T-helper 1 cell (primary cell): ENCODE measurements at places on chromosomes 16 and 17.

GRCh38 chr17:65290616-65291015 lies 153.4 kb downstream of the RGS9 start:
- DNase-seq = no peak

- no peak for DNase-seq
These were observed 6.4 kb downstream of the PDK2 start for GRCh38 chr17:50101346-50102163.

DNA sequence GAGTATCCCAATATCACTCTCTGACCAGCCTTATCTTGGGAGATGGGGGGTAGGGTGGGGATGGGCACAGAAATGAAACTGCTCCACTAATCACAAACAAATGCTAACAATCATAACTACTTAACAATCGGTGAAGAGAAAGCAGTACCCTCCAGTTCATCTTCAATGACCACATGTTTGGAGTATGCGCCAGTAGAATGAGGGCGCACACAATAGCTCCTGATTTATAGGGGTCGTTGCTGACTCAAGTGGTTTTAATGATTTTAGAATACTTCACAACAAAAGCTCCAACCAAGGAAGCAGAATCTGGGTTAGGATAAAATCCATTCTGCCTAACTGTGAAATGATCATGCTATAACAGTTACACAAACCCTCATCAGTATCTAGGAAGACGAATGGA lies 184.4 kb downstream of the AATF start:
- no peak for DNase-seq

- peak; percentile 39 for DNase-seq
These were observed 37.7 kb downstream of the RNF135 start for GRCh38 chr17:31008374-31009041.

- no peak for DNase-seq
These were observed 9.1 kb downstream of the FOXK2 start for GRCh38 chr17:82528484-82529265.

GRCh38 chr16:53052519-53053501 lies at the start of gene CHD9NB:
TSS of gene CHD9NB (minus strand) at chr16:53052897. CDS start at chr16:53044158, 8,739 bp downstream.
- no peak for DNase-seq

GRCh38 chr17:60905709-60906108 lies 228.1 kb downstream of the BCAS3 start:
- no peak for DNase-seq

GRCh38 chr17:12122075-12122474 lies 101.4 kb downstream of the MAP2K4 start:
- DNase-seq = no peak

DNA sequence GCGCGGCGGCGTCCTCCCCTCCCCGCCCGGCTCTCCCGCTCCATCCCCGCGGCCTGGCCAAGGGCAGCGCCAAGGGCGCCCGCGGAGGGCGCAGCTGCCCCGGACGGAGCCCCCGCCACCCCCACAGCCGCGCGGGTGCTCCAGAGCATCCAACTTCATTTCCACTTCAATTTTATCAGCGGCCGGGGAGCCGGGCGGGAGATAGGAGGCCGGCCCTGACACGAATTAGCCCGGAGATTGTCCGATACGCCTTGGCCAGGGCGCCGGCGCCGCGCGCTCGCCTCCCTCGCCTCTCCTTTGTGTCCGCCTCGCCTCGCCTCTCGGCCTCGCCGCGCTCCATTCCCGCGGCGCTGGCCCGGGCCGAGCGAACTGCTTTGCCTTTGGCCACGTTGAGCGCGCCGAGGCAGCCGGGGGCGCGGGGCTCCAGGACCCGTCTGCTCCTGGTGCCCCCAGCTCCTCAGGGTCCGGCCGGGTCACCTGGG lies 129.1 kb upstream of the LHX1 start:
- no peak for DNase-seq

DNA sequence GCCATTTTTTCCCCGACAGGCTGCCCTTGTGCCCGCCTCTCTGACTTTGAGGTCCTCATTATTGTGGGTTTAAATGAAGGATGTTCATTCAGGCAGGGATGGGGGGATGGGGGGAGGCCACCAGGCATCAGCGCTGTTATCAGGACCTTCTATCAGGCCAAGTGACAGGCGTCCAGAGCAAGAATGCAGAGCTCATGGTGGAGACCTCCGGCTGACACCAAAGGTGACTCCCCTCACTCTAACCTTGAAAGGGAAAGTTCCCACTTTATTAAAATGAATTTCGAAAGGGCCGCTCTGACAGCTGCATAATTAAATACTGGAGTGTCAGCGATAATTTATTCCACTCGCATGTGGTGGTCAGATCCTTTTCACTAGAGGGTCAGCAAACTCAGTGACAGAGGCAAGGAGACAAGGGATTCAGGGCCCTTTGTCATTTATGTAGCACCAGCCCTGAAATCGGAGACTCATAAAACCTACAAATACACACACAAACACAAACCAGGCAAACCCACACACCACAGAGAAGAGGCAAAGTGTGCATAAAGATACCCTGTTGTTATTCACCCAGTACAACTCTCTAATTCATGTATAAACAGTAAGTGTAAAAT lies 436.0 kb downstream of the MAF start:
- no peak for DNase-seq

GRCh38 chr16:88870608-88871348 lies 4.3 kb upstream of the PABPN1L start:
- DNase-seq = no peak

DNA sequence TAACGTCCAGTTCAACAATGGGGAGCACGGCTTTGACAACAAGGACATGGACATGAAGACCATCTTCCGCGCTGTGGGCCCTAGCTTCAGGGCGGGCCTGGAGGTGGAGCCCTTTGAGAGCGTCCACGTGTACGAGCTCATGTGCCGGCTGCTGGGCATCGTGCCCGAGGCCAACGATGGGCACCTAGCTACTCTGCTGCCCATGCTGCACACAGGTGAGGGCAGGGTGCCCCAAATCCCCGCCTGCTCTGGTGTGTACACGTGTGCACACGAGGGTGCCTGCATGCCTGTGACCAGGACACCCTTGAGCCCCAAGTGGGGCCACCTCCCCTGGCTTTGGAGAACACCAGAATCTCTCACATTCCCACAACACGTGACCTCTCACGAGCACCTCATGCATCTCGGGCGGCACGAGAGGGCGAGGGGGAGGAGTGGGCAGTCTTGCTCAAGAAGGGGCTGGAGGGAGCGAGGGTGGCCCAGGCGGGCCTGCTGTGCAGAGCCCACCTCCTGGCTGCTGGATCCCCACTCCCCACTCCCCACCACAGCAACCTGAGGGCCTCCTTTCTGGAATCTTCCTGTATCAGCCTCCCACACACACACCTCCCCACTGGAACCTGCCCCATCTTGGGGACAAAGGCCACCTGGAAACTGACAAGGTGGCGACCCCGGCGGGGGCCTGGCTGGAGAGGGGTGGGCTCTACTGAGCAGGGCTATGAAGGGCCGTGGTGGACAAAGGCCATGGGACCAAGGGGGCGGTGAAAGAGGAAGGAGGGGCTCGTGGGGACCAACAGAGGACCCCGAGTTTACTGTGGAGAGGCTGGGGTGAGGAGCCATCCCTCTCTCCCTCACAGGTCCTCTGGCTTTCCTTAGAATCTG lies 6.5 kb downstream of the ENPP7 start:
- no peak for DNase-seq

DNA sequence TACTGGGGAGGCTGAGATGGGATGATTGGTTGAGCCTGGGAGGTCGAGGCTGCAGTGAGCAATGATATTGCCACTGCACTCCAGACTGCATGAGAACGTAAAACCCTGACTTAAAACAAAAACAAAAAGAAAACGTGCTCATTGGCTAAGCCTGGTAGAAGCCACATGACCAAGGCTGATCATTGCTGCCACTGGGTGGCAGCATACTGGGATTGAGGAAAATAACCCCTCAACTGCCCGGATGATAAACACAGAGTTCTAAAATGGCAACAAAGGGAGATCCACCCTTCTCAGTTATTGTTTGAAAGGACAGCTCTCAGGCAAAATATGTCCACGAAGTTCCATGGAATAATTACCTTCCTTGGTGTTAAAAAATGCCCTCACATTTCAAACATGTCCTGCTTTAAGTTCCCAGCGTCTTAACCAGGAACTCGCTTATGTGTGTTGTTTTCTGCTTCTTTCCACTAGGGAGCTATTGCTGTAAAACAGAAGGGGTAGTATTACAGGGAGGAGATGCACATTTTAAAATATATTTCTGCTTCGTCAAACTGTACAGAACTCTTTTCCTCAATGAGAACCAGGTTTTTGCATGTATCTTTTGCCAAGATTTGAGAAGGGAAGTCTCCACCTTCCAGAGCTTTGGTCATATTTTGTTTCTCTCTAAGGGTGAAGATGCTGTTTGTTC lies 675.3 kb downstream of the MAF start:
- DNase-seq = no peak

GRCh38 chr17:76702076-76702475 lies 8.7 kb downstream of the MXRA7 start:
- DNase-seq = no peak

DNA sequence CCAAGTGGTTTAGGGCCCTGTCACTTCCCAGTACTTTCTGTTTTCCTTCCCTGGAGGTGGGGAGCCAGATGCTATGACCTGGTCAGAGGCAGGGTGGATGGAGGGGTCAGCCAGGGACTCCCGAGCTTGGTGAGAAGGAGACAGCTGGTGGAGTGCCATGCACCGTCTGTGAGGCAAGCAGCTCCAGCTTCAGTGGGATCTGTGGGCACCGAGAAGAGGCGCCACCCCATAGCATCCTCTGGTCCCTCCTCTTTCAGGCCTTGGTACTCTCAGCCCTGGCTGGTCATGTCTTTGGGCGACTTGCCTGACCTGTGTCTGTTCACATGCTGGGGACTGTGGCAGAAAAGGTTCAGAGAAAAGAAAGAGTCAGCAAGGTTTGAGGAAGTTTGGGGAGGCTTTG lies 299.3 kb upstream of the N4BP1 start:
- no peak for DNase-seq

DNA sequence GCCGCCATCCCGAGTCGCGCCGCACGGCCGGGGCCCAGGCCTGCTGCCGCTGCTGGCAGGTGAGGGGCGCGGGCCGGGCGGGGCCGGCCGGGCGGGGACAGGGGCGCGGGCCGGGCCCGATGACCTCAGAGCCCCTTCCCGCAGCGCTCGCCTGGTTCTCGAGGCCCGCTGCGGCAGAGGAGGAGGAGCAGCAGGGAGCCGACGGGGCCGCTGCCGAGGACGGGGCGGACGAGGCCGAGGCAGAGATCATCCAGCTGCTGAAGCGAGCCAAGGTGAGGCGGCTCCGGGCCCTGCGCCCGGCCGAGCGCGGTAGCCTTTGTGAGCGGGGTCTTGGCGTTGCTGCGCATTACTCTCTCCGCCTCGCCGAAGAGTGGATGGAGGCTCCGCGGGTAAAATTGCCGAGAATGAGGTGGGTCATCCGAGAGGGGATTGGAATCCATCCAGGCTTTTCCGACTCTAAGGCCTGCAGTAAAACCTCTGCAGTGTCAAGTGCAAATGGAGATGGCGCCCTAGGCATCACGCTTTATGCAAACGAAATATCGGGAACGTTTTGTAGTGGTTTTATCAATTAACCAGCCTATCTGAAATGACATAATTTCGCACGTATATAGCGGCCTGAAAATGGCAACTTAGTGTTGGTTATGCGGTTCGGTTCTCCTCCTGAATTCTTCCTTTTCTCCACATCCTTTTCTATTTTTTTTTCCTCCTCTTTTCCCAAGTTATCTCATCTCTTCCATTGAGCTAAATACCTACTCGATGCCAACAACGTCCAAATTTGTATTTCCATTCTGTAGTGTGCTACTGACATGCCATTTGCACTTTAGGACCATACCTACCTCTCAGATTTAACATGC lies 577 bp downstream of the TTC19 start:
- DNase-seq = peak; percentile 29

- DNase-seq = no peak
These were observed 105.6 kb downstream of the OR1D5 start for GRCh38 chr17:2957631-2958286.

GRCh38 chr17:77359236-77359635 lies 218.5 kb downstream of the SEC14L1 start:
- no peak for DNase-seq

- DNase-seq = peak; percentile 53
These were observed 31.4 kb downstream of the ACTG1 start for GRCh38 chr17:81481073-81481799.

DNA sequence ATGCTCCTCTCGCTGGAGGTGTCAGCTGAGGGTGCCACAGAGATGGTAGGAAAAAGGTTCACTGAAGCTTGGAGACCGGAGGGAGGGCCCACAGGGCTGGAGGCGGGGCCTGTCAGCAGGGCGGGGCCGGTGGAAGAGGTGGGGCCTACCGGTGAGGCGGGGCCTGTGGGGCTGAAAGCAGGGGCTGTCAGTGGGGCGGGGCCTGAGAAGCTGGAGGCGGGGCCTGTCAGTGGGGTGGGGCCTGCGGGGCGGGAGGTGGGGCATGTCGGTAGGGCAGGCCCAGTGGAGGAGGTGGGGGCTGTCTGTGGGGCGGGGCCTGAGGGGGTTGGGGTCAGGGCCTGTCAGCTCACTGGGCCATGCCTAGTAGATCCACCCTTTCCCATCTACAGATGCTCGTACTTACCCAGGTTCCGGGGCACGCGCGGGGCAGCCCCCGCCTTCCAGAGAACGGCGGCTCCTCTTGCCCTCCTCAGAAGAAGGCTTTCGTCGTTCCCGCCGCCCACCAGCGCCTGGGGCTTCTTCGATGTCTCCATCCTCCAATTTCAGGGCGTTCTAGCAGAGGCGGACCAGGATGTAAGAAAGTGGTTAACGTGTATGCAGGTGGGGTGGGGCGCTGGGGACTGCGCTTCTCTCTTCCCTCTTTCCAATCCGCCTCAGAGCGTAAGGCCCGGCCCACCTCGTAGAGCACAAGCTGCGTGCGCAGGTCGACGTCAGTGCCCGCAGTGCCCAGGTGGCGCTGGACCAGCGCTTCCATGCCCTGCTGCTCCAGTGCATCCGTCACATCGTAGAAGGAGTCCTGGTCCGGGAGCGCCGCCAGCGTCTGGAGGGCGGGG lies 9.8 kb downstream of the TMEM208 start:
- DNase-seq = peak; percentile 72

- no peak for DNase-seq
These were observed 22.0 kb downstream of the FLYWCH1 start for GRCh38 chr16:2933701-2934100.

GRCh38 chr17:47324224-47325020 lies 667 bp downstream of the EFCAB13 start:
- peak; percentile 51 for DNase-seq

- DNase-seq = no peak
These were observed 33.2 kb downstream of the COTL1 start for GRCh38 chr16:84584678-84585077.

DNA sequence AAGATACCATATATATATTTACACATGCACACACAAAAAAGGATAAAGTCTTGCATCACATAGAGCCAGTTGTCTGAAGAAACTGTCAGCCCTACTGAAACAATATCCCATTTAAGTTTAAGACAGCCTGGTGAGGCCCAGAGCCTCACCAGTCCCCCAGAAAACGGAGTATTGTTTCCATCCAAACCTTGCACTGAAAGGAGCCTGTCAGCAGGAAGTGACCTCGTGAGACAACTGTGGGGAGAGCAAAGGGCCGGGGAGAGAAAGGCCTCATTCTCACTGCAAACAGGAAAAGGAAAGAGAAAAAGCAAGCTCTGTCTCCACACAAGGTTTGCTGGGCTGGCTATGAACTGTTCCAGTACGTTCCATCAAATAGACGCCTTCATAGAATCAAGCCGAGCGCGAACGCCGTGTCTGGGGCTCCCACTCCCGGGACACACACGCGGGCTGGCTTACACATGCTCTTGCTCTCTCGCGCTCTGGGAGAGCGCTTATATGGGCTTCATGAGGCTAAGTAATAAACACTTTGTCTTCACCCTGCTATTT lies 44.4 kb upstream of the ZFHX3 start:
- no peak for DNase-seq

GRCh38 chr17:55005520-55005919 lies 37.0 kb downstream of the STXBP4 start:
- no peak for DNase-seq

GRCh38 chr16:77170805-77171204 lies 20.2 kb upstream of the MON1B start:
- no peak for DNase-seq
